ENCODE measurements at places on chromosomes 12 and 14.

DNA sequence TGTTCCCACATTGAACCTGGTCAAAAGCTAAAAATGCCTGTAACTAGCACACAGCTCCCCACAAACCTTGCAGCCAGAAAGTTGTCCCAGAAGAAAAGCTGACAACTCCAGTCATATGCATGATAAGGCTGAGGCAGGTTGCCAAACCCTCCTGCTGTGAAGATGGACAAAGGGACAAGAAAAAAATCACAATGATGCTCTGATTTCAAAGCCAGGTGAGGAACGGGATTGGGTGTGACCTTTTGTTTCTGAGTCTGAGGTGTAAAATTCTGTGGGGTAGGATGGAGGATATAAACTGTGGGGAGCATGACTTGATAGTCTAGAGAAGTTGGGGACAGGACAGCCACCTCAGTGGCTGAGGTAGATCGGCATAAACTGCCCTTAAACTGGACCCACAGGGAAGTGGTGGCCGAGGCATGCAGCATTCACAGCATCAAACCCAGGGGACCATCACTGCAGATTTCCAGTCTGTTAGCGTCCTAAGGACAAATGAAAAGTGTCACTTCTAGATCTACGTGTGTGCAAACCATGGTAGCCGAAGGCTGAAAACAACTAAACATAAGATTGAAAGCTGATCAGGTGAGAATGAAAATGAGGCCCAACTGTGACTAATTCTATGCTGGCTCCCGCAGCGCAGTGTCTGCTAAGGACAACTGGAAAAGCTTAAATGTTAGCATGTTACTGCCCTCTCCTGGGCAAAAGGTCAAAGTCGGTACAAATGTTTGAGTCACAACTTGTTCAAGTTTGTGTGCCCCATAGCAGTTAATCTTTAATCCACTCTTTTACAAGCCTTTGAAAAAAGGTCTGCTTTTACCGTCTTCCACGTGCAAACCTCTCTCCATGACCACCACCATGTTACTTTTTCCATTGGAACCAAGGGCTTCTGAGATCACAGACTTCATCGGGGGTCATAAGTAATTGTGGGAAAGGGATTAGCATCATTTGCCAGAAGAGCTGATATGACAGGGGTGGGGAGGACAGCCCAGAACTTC, 39.8 kb downstream of the GRIN2B start:
- DNase-seq: no peak

- DNase-seq: no peak
Measured at GRCh38 chr14:103110681-103111231, 12.5 kb upstream of the TNFAIP2 start.

- no peak for DNase-seq
Measured at GRCh38 chr12:116607039-116607438, 47.9 kb downstream of the MAP1LC3B2 start.

DNA sequence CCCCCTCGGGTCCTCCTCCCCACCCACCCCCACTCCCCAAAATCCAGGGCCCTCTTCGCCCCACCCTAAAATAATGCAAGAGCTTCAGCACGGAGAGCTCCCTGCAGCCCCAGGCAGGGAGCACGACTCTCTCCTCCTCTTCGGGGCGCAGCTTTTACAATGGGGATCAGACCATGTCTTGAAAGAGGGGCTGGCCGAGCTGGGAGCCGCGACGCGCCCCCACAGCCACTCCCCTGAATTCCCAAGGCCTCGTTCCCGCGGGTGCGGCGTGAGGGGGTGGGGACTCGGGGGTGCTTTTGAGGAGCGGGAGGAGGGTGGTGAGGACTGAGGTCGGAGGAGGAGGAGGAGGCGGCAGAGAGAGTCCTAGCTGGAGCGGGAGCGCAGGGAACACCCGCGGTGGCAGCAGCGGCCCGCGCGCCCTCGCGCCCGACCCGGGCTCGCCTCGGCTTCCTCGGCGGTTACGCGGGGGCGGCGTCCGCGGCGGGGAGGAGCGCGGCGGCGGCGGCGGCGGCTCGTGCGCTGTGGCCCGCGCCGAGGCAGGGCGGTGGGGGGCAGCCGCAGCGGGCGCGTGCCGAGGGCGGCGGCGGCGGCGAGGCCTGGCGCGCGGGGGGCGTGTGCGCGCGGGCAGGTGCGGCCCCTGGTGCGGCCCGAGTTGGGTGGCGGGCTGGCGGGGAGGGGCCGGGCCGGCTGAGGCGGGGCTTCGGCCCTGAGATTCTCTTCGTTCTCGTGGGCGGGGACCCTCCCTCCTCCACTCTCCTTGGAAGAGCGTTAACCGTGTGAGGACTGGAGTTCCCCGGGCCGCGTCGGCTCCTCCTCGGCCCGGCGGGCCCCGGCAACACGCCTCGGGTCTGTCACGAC, at the start of gene ANKS1B:
Gene ANKS1B (minus strand): TSS at position 666 of the 858 bp plus-strand sequence. CDS start 699 bp downstream, outside the sequence.
- no peak for DNase-seq

Measured in SW 1271 (cell line).